Uterus (tissue), 4 donors: ENCODE measurements at places on chromosomes 12 and 14. TPM values are rescaled to one million over a fixed set of nuclear protein-coding genes. Genes with fewer than 3 reads are reported as not detected.

Gene PTPRQ
- not detected for total RNA-seq

DNA sequence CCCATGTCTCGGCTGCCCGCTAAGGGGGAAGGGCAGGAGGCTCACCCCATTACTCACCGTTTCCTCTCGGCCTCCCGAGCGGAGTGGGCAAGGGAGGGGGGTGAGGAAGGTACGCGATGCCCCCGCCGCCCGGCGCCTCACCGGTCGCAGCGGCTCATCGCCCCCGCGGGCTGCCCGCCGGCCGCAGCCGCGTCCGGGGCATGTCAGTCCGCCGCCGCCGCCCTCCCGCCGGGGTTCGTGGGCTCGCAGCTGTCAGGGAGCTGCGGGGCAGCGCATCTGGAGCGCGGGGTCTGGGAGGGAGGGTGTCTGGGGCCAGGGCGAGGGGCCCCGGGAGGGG lies 461 bp downstream of the SLC8A3 start:
- no peak for DNase-seq

- no peak for DNase-seq
Measured at GRCh38 chr14:104552738-104553125, 26.8 kb upstream of the C14orf180 start.

DNA sequence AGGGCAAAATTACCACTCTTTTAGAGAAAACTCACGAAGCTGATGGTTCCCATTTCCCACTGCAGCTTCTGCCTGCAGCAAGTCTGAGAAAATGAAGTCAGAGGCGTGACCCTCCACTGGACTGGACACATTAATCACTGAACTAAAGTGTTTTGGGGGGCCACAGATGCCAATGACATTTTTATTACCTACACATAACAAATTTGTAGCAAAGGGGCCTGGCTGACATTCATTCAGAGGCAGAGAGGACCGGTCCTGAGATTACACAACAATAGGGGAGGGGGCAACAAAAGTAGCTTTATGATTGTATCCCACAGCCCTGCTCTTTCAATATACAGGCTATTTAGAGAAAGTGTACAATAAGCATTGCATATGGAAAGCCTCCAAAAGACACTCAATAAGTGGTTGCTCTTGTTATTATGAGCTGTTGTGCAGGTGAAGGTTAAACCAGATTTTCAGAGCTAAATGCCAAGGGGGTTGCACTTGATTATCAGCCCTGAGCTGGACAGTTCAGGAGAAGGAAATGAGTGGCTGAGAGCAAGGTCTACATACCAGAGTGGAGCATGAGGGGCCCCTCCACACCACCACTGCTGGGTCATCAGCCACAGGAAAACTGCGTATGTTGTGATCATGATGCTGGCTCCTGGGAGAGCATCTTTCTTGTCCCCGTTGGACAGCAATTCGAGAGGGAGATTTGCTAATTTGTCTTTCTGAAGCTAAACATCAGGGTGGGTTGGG lies 41.5 kb upstream of the CCDC60 start:
- DNase-seq, result no peak

Gene CATSPERB
- total RNA-seq, result 1.9 TPM

- DNase-seq, result no peak
Measured at GRCh38 chr12:57872362-57872761, 25.8 kb upstream of the CTDSP2 start.

Gene MSRB3
- 53.8 TPM for total RNA-seq

Gene TMEM260
- 24.1 TPM for total RNA-seq

Gene LUM
- 930 TPM for total RNA-seq

- no peak for DNase-seq
Measured at GRCh38 chr12:40515041-40515816, 177.0 kb upstream of the CNTN1 start.

- no peak for DNase-seq
Measured at GRCh38 chr14:54866588-54866987, 36.0 kb downstream of the GCH1 start.

- DNase-seq, result no peak
Measured at GRCh38 chr12:121957861-121958515, 39.6 kb downstream of the CFAP251 start.

DNA sequence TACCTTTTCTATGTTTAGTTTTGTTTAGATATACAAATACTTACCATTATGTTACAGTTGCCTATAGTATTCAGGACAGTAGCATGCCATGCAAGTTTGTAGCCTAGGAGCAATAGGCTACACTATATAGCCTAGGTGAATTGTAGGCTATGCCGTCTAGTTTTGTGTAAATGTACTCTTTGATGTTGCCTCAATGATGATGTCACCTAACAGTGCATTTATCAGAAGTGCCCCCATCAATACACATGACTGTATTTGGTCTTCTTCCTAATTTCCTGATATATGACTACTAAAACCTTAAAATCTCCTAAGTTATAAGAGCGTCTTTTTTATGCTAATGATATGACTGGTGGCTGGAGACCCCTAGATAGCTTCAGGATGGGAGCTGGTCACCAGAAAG lies 394.4 kb upstream of the STXBP6 start:
- no peak for DNase-seq

GRCh38 chr14:92109490-92109889 lies 3.1 kb upstream of the ATXN3 start:
- DNase-seq, result no peak

DNA sequence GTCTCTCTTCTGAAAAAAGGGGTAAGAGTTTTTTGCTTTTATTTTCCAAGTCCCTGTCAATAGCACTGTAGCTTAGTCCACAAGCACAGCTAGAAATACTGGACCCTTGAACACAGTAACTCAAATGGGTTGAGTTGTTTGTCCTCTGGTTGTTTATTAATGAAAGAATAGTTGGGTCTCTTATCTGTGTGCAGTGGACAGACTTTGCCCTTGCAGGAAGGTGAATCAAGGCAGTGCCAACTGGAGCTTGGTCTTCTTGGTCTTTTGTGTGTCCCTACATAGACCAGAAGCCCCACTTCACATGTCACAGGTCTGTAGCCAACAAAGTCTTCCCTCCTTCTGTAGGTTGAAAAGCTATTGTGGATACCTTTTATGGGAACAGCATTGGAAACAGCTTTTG lies 322.0 kb downstream of the AACS start:
- DNase-seq, result no peak

DNA sequence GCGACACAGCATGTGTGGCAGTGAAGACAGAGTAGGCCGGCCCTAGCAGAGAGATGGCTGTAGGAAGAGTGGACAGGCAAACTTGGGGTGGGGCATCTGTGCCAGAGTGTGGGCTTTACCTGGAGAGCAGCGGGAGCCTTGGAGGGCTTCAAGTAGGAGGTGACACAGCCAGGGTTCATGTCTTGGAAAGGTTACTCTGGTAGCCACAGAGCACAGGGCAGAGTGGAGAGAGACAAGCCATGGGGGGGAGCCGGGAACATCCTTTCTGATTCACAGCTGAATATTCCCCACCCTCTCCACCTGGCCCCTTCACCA lies 53.5 kb upstream of the DIO3 start:
- DNase-seq, result no peak

Gene COX6A1
- 524 TPM for total RNA-seq

Gene PTPRR
- 9.7 TPM for total RNA-seq

Gene EPYC
- total RNA-seq, result 0.14 TPM

GRCh38 chr12:89103831-89104230 lies 248.5 kb downstream of the DUSP6 start:
- DNase-seq, result no peak

DNA sequence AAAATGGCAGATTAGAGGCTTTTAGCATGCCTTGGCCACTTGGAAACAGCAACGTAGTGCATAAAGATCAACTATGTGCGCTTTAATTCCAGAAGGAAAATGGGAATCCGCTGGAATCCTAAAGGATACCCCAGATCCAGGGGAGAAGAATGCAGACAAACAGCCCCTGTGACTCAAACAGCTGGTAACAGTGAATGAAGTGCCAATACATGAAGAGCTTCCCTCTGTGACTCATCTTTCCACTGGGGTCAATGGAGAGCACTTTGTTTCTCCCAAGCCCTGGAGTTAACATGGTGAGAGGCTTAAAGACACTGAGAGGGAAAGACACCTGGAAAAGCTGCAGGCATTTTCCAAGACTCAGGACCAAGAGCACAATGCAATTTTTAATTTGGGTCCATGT lies 263.1 kb downstream of the CEP128 start:
- DNase-seq, result no peak

- DNase-seq, result no peak
Measured at GRCh38 chr12:78470354-78471195, 394.0 kb upstream of the SYT1 start.

DNA sequence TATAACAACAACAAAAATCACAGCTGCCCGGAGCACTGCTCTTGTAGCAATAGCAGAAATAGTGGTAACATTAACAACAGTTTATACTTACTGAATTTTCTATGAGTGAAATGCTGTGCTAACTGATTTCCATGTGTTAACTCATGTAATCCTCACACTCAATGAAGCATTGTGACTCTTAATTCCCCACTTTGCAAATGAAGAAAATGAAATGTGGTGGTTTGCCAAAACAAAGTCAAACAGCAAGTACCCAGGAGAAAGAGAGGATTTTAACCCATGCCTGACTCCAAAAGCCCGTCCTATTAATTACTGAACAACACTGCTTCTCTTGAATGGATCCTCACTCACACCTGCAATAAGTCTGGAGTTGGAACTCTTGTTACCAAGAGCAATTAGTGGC lies 123.5 kb downstream of the MED13L start:
- no peak for DNase-seq

GRCh38 chr12:131114942-131115584 lies 161.4 kb downstream of the ADGRD1 start:
- no peak for DNase-seq

- DNase-seq, result no peak
Measured at GRCh38 chr14:102930753-102931579, 8.5 kb downstream of the AMN start.

GRCh38 chr14:105467249-105467941 lies 7.2 kb upstream of the CRIP2 start:
- no peak for DNase-seq

Gene CCDC196
- not detected for total RNA-seq

DNA sequence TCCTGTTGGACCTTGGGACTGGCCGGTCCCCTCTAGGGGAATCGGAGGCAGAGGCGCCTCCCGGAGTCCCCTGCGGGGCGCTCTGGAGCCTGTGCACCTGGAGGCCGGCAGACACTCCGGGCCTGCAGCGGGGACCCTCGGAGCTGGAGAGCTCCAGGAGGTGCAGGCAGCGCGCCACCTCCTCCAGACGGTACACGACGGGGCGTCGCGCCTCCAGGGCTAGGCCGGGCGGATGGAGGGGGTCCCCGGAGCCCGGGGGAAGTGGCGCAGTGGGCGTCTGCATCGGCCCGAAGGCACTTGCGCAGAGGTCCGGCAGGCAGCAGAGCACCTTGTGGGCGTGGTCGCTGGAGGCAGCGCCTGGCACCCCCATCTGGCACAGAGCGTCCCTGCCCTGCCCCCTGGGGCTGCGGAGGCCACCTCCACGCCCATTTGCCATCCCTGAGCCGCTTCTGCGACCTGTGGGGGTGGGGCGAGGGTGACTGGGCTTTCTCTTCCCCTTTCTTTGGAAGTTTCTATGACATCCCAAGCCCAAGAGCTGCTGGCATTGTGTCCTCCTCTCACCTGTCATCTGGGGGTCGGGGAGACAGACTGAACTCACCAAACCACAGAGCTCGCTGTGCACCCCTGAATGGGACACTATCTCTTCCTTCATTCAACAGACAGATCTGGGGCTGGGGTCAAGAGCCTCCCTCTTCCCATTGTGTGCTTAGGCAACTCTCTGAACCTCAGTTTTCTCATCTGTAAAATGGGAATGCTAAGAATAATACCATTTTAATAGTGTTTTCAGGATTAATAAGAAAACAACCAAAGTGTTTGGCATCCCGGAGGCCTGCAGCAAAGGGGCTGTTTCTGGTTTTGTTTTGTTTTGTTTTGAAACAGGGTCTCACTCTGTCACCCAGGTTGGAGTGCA lies 37.5 kb upstream of the CORO1C start:
- no peak for DNase-seq

Gene NGB
- not detected for total RNA-seq

- DNase-seq, result no peak
Measured at GRCh38 chr14:100039903-100040302, 25.3 kb upstream of the EVL start.

- no peak for DNase-seq
Measured at GRCh38 chr14:88029500-88029899, 24.6 kb downstream of the GPR65 start.

- DNase-seq, result no peak
Measured at GRCh38 chr14:25394791-25395391, 344.9 kb upstream of the STXBP6 start.

GRCh38 chr14:96603350-96604255 lies 101.4 kb downstream of the PAPOLA start:
- no peak for DNase-seq

- no peak for DNase-seq
Measured at GRCh38 chr14:105180592-105181548, at the start of gene NUDT14. NUDT14 (minus strand) TSS chr14:105181312; CDS start chr14:105181209, 103 bp downstream.

- no peak for DNase-seq
Measured at GRCh38 chr12:132278401-132279183, 50.8 kb downstream of the GALNT9 start.

Gene SPTB
- 4.6 TPM for total RNA-seq

GRCh38 chr14:98114122-98114895 lies 1157.7 kb downstream of the BCL11B start:
- DNase-seq, result no peak

Gene AKAP3
- 1.6 TPM for total RNA-seq

GRCh38 chr12:26195250-26195640 lies at the start of gene SSPN:
SSPN (plus strand) TSS chr12:26195573; CDS start chr12:26195673, 100 bp downstream.
- DNase-seq, result peak; percentile 74

GRCh38 chr12:61999311-61999710 lies 260.9 kb upstream of the USP15 start:
- no peak for DNase-seq

- no peak for DNase-seq
Measured at GRCh38 chr12:22254478-22254877, 80.0 kb downstream of the ST8SIA1 start.

Gene GPR132
- total RNA-seq, result not detected

DNA sequence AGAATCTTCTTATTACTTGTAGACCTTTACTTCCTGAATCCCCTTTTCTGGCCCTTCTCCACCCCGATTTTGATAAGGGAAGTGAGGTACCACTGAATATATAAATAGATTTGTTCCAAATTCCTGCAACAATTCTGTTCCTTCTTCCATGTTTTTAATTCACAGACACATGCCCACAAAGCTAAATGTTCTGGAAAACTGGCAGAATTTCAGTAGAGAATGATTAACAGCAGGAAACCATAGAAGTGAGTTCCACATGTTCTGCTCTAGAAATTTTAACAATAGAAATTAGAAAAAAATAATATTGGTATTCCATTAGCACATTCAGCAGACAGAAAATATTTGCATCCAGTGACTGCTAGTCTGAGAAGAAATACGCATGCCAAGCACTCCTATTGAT lies 139.6 kb downstream of the SLC2A13 start:
- DNase-seq, result no peak

Gene SERPINA6
- total RNA-seq, result not detected

- DNase-seq, result no peak
Measured at GRCh38 chr12:47868041-47868440, 36.8 kb downstream of the VDR start.

Gene RAP1B
- total RNA-seq, result 166 TPM

DNA sequence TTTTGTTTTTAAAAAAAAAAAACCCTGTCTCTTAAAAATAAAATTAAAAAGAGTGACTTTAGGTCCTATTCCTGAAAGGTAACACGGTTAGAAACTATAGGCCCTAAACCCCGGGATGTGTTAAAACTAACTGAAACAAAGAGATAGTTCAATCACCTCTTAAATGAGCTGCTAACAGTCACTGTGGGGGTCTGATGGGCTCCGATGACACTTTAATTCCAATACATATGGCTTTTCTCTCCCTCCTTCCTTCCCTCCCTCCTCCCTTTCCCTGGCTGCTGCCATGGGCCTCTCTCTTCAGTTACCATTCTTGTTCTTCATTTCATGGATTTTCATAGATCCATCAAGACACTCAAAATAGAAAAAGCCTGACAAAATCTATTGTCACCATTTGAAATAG lies 76.6 kb downstream of the RNF34 start:
- DNase-seq, result no peak

GRCh38 chr12:51187370-51187987 lies 14.5 kb upstream of the TFCP2 start:
- no peak for DNase-seq
